ENCODE measurements at places on chromosomes 3 and 15. TPM values are rescaled to one million over a fixed set of nuclear protein-coding genes. Genes with fewer than 3 reads are reported as not detected.

DNA sequence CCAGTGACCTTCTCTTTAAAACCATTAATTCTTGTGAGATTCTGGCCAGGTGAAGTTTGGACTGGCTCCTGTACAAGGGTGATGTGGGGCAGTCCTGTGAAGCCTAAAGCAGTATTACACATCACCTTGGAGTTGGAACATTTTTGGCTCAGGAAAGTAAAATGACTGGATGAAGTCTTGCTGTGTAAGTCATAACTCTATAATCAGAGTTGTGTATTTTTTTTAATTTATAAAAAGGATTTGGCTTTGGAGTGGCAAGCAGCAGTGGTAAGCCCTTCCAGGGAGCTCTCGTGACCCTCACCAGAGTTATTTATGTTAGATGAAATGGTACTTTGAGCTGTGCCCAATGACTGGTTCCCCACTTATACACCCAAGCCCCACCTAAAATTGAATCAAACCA lies 331.2 kb upstream of the DCBLD2 start:
- no peak overlapping the region for H3K27ac ChIP-seq
- H3K4me3 ChIP-seq = no peak overlapping the region
- DNase-seq = no peak
- H3K36me3 ChIP-seq = no peaks in the 10 kb centered on the region
- H3K4me1 ChIP-seq = no peaks in the 10 kb centered on the region
- H3K27me3 ChIP-seq = no peaks in the 10 kb centered on the region

GRCh38 chr3:49244581-49245205 lies 32.3 kb downstream of the C3orf62 start:
- H3K4me3 ChIP-seq = no peak overlapping the region
- H3K27me3 ChIP-seq = no peaks in the 10 kb centered on the region
- H3K4me1 ChIP-seq = peaks cover 22% of the 10 kb centered on the region
- H3K36me3 ChIP-seq = peaks cover 13% of the 10 kb centered on the region
- no peak for DNase-seq
- H3K27ac ChIP-seq = no peak overlapping the region

GRCh38 chr3:128064962-128065361 lies 12.7 kb downstream of the SEC61A1 start:
- H3K4me1 ChIP-seq = no peaks in the 10 kb centered on the region
- H3K36me3 ChIP-seq = peaks cover 100% of the 10 kb centered on the region
- no peak overlapping the region for H3K27ac ChIP-seq
- DNase-seq = no peak
- H3K4me3 ChIP-seq = no peak overlapping the region
- H3K27me3 ChIP-seq = no peaks in the 10 kb centered on the region

DNA sequence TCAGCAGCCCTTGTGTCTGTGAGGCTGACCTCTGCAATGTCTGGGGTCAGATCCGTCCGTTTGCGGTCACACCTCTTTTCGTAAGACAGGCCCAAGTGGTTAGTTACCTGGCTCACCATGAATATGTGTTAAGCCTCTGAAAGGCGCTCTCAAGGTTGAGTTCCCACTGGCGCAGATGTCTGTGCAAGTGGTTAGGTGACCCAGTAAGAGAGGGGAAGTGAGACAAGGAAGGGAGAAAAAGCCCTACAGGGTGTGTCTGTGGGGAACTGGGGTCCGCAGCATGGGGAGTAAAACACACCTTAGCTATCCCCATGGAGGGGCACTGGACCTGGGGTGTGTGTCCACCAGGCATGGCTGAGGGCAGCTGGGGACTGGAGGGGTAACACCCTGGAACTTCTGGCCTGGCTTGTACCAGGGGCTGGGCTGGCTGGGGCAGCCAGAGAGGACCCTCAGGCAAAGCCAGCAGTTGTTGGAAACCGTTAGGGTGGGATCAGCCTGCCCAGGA lies 391.6 kb upstream of the PROK2 start:
- H3K4me1 ChIP-seq = peaks cover 38% of the 10 kb centered on the region
- H3K4me3 ChIP-seq = peak overlapping the region; percentile 42
- DNase-seq = no peak
- H3K27me3 ChIP-seq = peaks cover 12% of the 10 kb centered on the region
- H3K36me3 ChIP-seq = no peaks in the 10 kb centered on the region
- no peak overlapping the region for H3K27ac ChIP-seq

GRCh38 chr15:48001393-48002039 lies 119.3 kb upstream of the SLC24A5 start:
- DNase-seq = no peak
- H3K36me3 ChIP-seq = no peaks in the 10 kb centered on the region
- H3K4me3 ChIP-seq = no peak overlapping the region
- no peak overlapping the region for H3K27ac ChIP-seq

SRGAP3 gene
- total RNA-seq = 10.3 TPM

CSK gene
- total RNA-seq = 34.0 TPM

SEMA3F gene
- 10.2 TPM for total RNA-seq

SPINT1 gene
- total RNA-seq = 0.55 TPM

Data from left ventricle myocardium inferior (tissue), 1 donor.